ENCODE measurements at places on chromosomes 16 and 17.

DNA sequence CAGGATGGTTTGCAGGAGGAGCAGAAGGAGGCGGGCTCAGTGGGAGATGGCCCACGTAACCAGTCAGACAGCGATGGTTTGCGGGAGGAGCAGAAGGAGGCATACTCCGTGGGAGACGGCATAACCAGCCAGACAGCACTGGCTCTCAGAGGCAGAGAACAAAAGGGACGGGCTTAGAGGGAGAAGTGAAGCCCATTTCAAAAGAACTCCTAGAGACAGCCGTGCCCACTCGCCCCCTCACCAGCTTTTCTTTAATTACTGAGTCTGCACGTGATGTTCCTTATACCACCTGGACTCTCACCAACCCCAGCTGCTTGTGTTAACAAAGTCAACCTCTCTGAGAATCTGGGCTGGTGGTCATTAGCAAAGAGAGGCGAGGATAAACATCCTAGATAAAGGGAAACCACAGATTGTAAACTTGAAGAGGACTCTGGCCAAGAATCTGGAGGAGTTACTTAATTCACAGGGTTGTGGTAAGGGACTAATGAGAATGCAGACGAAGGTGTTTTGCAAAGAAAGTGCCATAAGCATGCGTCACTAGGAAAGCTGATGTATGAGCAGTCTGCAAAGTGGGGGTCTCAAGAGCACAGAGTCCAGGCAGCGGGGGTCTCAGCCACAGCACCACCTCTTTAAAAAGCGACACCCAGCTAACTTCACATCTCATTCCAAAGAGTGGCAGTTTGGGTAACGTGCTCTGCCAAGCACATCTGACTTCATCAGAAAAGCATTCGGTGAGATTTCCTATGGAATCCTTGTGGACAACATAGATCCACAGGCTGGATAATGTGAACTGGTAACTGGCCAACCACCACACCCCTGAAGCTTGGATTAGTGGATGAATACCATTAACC lies 51.7 kb downstream of the NXN start:
- no peak for DNase-seq

- DNase-seq, result no peak
Observed at GRCh38 chr16:80806927-80807340, 2.5 kb upstream of the CDYL2 start.

DNA sequence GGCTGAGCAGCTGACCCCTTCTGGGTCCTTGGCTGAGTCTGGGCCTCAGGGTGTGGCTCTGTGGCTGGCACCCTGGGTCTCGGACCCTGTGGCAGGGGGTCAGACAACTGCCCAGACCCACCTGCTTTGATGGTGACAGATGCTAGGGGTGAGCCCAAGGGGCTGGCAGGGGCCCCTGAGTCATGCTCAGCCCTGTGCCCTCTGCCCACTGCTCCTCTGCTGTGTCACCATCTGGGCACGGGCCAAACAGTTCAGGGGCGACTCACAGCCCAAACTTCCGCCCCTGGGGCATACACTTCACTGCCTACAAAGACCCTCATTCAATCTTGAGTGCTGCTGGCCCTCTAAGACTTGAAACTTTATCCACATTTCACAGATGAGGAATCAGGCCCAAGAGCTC lies 5.7 kb downstream of the ADGRG1 start:
- DNase-seq, result no peak

DNA sequence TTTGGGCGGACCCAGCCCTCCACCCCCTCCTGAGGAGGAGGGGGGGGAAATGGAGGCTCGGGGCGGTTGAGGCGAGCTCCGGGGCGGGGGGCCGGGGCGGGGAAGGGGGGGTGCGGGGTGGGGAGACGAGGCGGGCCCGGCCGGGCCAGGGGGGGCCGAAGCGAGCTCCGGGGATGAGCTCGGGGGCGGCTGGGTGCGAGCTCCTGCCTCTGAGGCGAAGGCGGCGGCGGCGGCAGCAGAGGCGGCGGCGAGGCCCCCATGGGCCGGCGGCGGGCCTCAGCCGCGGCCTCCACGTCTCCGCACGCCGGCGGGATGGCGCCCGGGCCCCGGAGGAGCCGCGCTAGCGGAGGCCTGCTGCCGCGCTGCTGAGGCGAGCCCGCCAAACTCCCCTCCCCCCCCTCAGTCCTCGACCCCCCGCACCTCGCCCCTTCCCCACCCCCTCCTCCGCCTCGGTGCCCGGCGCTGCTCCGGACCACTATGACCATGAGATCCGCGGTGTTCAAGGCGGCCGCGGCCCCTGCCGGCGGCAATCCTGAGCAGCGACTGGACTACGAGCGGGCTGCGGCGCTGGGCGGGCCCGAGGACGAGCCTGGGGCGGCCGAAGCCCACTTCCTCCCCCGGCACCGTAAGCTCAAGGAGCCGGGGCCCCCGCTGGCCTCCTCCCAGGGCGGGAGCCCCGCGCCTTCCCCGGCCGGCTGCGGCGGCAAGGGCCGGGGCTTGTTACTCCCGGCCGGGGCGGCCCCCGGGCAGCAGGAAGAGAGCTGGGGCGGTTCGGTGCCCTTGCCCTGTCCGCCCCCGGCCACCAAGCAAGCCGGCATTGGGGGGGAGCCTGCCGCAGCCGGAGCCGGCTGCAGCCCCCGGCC lies 596 bp downstream of the MSL1 start:
- DNase-seq, result no peak

GRCh38 chr17:65360961-65361552 lies 200.4 kb downstream of the AXIN2 start:
- no peak for DNase-seq

DNA sequence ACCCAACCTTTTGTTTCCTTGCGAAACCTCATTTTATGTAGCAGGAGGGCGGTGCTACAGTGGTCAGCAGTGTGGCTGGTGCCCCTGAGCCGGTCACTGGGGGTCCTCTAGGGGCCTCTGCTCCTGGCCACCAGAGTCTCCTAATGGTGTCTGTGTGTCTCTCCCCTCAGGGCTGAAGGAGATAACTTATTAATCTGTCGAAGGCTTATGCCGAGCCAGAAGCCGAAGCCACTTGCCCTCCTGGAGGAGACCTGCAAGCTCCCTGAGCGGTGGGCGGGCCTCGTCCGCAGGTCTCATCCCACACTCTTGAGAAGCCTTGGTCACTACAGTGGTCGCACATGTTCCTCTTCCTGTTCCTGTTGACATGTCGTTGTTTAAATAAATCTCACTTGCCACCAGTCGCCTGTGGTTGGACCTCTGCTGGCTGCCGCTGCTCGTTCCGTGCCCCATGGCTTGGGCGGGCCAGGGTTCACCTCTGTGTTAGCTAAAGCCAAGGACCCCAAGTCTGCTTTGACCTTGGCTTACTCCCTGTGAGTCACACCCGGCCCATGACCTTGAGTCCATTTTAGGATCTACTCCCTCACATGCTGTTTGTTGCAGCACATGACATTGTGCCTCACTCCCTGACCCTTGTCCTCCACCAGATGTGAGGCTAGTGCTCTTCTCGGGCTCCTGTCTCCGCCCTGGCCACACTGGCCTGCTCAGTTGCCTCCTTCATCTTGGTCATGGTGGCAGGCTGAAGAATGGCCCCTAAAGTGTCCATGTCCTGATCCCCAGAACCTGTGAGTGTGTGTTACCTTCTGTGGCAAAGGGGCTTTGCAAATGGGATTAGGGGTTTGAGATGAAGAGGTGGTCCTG lies 38.7 kb upstream of the AQP8 start:
- DNase-seq, result no peak

GRCh38 chr17:37741341-37742115 lies 3.3 kb downstream of the HNF1B start:
- DNase-seq, result no peak

- DNase-seq, result no peak
Observed at GRCh38 chr16:8967132-8967821, 3.6 kb upstream of the USP7 start.

DNA sequence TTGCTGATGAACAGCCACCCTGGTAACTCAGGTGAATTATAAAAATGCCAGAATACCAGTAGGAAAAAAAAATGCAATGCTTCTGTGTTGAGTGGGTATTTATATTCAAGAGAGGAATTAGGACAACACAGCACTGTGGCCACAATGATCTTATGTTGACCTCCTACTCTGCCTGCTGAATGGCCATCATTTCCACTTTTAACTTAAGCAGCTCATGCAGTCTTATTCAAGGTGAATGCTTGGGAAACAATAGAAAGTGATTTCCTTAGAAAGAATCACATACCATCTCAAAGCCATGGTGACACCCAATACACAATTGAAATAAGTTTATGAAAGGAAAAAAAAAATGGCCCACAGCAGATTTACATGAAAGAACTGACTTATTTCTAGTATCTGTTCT lies 224.0 kb downstream of the CDH8 start:
- no peak for DNase-seq

DNA sequence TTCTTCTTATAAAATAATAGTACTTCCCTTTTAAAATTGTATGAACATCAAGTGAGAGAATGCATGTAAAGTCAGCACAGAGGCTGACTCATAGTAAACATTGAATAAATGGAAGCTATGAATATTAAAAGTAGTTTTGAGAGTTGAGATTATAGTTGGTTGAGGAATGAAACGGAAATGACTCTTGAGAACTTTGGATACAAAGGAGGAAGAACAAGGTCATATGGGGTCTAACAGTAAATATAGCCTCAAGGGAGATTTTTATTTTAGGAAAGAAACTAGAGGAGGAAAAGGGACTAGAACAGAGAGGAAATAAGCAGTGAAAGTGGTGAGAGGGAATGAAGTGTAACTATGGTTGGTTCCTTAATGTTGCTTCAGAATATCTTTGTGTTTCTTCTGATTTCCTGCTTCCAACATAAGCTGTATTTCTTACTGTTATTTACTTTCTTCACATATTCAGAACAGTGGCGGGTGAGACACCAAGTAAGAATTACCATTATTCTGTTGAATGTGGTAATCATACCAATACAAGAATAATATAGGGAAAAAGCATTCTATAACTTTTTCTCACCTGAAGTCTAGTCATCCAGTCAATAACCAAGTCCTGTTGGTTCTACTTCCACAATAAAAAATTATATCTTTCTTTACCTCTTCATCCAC lies 165.1 kb downstream of the CHD9 start:
- DNase-seq, result no peak

DNA sequence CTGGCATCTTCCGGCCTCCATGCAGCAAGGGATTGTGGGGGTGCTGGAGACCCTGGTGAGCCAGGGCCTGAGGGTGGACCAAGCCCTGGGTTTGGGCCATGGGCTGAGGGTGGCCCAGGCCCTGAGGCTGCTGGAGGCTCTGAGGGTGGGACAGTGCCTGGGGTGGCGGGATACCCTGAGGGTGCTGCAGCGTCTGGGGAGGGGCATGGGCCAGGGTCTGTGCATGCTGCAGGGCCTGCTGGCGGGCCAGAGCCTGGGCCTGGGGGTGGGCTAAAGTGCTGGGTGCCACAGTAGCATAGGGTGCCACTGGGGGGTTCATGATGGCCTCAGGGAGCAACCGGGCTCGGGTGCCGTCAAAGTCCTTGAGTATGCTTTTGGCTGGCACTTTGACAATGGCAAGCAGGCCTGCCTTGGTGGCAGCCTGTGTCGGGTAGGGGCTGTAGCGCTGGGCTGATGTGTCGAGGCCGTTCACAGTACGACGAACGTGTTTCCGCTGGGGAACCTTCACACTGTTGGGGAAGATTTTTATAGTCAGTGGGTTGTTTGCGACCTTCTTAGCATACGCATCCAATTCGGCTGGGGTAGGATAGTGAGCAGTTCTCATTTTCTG lies 15.6 kb downstream of the TRAF4 start:
- DNase-seq, result no peak

DNA sequence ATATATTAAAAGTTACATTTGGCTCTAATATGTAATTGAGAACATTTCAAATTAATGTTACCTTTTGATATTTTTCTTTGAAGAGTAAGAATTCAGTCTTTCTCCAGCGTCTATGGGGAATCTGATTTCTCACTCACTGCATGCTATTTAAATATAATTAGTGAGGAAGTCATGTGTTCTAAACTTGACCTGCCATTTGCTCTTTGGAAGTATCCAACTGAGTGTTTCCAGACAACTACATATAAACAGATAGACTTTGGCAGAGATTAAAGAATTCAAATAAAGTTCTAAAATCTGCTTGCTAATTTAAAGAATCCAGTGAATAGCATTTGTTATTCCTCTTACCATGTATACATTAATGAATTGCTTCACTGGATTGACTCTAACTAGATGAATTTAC lies 23.5 kb downstream of the OMG start:
- DNase-seq, result no peak

DNA sequence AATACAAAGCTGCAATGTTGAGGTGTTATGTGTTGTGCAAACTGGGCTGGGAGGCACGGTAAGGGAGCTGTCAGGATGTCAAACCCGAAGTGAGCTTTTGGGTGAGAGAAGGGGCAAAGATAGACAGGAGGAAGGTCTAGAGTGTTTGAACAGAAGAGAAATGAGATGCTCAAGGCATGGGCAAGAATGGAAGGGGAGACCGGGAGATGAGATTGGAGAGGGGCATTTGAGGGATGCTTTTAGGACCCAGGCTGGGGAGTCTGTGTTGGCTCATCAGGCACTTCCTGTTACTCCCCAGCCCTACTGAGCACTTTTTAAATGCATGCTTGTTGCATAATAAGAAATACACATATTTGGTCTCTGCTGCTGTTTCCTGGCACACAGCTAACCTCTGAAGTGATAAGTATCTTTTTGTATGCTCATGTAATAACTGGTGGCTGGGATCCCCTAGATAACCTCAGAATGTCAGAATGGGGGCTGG lies 13.7 kb downstream of the UNC45B start:
- no peak for DNase-seq

DNA sequence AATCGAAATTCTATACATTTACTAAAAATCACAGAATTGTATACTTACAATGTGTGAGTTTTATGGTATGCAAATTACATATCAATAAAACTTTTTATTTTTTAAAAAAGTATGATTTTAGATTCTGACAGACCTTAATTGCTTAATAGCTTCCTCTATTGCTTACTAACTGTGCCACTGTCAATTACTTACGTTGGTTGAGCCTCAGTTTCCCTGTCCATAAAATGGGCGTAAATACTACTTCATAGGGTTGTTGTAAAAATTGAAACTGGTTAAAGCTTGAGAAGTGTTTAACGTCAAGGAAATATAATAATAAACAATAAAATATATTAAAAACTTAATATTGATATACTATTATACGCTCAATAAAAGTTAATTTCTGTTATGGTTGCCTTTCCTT lies 203.4 kb downstream of the SHISA9 start:
- no peak for DNase-seq

- DNase-seq, result no peak
Observed at GRCh38 chr17:59725691-59726090, 18.2 kb downstream of the VMP1 start.
